Ovary (tissue), 10 donors: ENCODE measurements at places on chromosomes 2 and 18. TPM values are rescaled to one million over a fixed set of nuclear protein-coding genes. Genes with fewer than 3 reads are reported as not detected.

The TUBA3E gene
- 0.15 TPM for polyA plus RNA-seq

The HOXD12 gene
- not detected for polyA plus RNA-seq

GRCh38 chr2:133146893-133147292 is 421.4 kb downstream of the NCKAP5 start:
- H3K27ac ChIP-seq = no peak overlapping the region
- no peak overlapping the region for H3K4me3 ChIP-seq
- DNase-seq = no peak

The MMADHC gene
- polyA plus RNA-seq = 81.0 TPM

The CCT4 gene
- 165 TPM for polyA plus RNA-seq

- no peaks in the 10 kb centered on the region for H3K4me1 ChIP-seq
- H3K27ac ChIP-seq = no peak overlapping the region
- H3K27me3 ChIP-seq = no peaks in the 10 kb centered on the region
- H3K36me3 ChIP-seq = no peaks in the 10 kb centered on the region
- no peak overlapping the region for H3K4me3 ChIP-seq
These were observed 492.5 kb upstream of the ID2 start for GRCh38 chr2:8189316-8189715.

The REG3G gene
- polyA plus RNA-seq = 0.30 TPM

The ARHGAP25 gene
- polyA plus RNA-seq = 13.7 TPM

- no peaks in the 10 kb centered on the region for H3K27me3 ChIP-seq
- H3K4me1 ChIP-seq = peaks cover 2% of the 10 kb centered on the region
- DNase-seq = no peak
These were observed 559 bp downstream of the HOXD1 start for GRCh38 chr2:176188774-176189680.

DNA sequence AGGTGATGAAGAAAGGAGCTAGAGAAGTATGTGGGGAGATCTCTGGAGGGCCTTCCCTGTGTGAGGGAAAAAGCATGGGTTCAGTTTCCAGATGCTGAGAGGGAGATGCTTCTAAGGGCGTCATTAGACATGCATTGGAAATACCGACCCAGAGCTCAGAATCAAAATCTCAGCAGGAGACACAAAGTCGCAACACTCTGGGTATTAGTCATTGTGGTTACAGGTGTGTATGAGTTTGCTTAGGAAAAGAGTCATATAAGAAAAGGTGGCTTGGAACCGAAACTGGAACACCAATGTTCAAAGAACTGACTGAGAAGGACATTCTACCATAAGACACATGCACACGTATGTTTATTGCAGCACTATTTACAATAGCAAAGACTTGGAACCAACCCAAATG is 477.1 kb downstream of the FBXO15 start:
- no peak overlapping the region for H3K4me3 ChIP-seq
- H3K27ac ChIP-seq = no peak overlapping the region
- no peaks in the 10 kb centered on the region for H3K36me3 ChIP-seq
- H3K4me1 ChIP-seq = no peaks in the 10 kb centered on the region
- no peak for DNase-seq

- DNase-seq = no peak
- no peaks in the 10 kb centered on the region for H3K4me1 ChIP-seq
- H3K4me3 ChIP-seq = no peak overlapping the region
These were observed 225.8 kb upstream of the COPS8 start for GRCh38 chr2:236859908-236860307.

DNA sequence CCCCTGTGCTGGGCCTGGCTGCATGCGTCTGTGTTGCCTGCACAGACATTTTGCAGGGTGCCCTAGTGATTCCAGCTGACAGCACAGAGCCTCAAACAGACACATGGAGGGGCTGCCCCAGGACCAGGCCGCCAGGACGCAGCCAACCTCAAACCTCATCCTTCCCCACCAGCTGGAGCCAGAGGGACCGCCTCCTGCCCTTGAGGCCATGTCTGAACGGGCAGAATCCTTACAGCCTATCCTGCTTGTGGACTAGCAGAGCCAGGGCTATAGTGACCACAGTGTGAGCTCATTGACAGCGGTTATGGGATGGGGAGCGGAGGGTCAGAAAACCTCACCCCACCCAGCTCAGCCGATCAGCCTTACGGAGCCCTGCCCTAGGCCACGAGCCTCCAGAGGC is 22.4 kb downstream of the ODC1 start:
- DNase-seq = no peak
- peaks cover 2% of the 10 kb centered on the region for H3K4me1 ChIP-seq
- H3K4me3 ChIP-seq = no peak overlapping the region
- no peak overlapping the region for H3K27ac ChIP-seq
- no peaks in the 10 kb centered on the region for H3K36me3 ChIP-seq

The PROC gene
- polyA plus RNA-seq = not detected

GRCh38 chr2:134235510-134236144 is 18.2 kb upstream of the MGAT5 start:
- no peaks in the 10 kb centered on the region for H3K27me3 ChIP-seq
- H3K4me1 ChIP-seq = peaks cover 2% of the 10 kb centered on the region
- H3K27ac ChIP-seq = no peak overlapping the region
- no peaks in the 10 kb centered on the region for H3K36me3 ChIP-seq
- H3K4me3 ChIP-seq = no peak overlapping the region

- no peaks in the 10 kb centered on the region for H3K4me1 ChIP-seq
- peak overlapping the region; percentile 41 for H3K27ac ChIP-seq
- no peak overlapping the region for H3K4me3 ChIP-seq
- no peak for DNase-seq
- H3K36me3 ChIP-seq = no peaks in the 10 kb centered on the region
- no peaks in the 10 kb centered on the region for H3K27me3 ChIP-seq
These were observed 158.6 kb downstream of the PIK3C3 start for GRCh38 chr18:42113529-42114191.

DNA sequence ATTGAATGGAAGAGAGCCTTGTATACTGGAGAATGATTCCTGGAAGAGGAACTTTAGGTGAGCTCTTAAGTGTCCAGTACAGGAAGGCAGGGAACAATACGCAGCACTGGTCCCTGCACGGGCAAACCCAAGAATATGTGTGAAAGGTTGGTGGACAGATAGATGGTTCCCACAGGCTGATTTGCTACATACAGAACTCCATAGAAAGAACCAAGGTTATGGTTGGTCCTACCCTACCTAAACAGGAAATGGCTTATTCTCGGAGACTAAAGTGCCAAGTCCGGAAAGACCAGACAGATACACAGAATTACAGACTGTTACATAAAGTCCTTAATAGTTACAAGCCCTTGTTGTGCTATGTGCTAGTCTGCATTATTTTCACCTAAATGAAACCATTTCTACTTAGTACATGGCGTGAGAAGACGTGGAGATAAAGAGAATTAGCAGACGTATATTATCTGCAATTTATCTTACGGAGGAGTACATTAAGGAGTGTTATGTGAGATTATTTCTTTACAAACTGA is 1.2 kb downstream of the REV1 start:
- no peaks in the 10 kb centered on the region for H3K27me3 ChIP-seq
- no peak for DNase-seq
- peak overlapping the region; percentile 93 for H3K4me3 ChIP-seq
- peak overlapping the region; percentile 99 for H3K27ac ChIP-seq
- peaks cover 3% of the 10 kb centered on the region for H3K4me1 ChIP-seq
- no peaks in the 10 kb centered on the region for H3K36me3 ChIP-seq

GRCh38 chr2:157741819-157742484 is 113.3 kb upstream of the ACVR1C start:
- no peaks in the 10 kb centered on the region for H3K36me3 ChIP-seq
- DNase-seq = no peak
- no peaks in the 10 kb centered on the region for H3K4me1 ChIP-seq

DNA sequence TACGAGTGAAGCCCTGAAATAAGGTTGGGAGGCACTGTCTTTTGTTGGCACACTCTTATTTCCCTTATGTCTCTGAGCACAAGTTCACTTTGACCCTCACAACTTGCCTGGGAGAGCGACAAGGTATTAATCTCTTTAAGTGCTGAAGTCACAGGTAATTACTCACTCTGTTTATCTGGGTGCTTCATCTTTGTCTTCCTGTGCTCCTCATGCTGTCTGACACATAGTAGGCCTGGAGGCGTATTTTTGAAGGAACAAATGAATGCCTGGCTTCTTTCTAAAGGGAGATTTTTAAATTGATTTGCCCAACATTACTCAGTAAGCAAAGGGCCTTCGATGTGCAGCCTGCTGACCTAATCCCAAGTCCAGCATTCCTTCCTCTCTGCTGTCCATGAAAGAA is 507.1 kb upstream of the TNP1 start:
- no peak for DNase-seq
- no peak overlapping the region for H3K27ac ChIP-seq

- no peak overlapping the region for H3K4me3 ChIP-seq
- H3K4me1 ChIP-seq = peaks cover 11% of the 10 kb centered on the region
- H3K27me3 ChIP-seq = no peaks in the 10 kb centered on the region
- H3K36me3 ChIP-seq = no peaks in the 10 kb centered on the region
These were observed 38.1 kb downstream of the ALPK2 start for GRCh38 chr18:58590839-58591238.

DNA sequence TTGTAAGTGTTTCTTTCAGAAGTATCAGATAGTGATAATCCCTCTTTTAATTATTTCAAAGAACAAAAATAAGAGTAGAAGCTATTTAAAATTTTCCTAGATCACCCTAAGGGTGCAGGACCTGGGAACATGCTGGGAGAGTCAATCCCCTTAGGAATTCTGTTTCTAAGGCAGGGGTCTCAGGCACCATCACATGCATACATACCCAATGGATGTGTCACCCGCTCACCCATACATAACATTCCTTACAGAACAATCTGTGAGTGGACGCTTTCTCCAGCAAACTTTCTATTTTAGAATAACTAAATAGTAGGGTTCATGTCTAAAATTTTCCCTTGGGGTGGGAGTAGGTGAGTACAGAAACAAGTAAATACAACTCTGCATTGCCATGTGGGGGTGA is 8.4 kb downstream of the DSEL start:
- no peak overlapping the region for H3K4me3 ChIP-seq
- H3K36me3 ChIP-seq = no peaks in the 10 kb centered on the region
- no peaks in the 10 kb centered on the region for H3K27me3 ChIP-seq
- no peak for DNase-seq
- no peak overlapping the region for H3K27ac ChIP-seq
- H3K4me1 ChIP-seq = no peaks in the 10 kb centered on the region

The ADRA2B gene
- 1.8 TPM for polyA plus RNA-seq

DNA sequence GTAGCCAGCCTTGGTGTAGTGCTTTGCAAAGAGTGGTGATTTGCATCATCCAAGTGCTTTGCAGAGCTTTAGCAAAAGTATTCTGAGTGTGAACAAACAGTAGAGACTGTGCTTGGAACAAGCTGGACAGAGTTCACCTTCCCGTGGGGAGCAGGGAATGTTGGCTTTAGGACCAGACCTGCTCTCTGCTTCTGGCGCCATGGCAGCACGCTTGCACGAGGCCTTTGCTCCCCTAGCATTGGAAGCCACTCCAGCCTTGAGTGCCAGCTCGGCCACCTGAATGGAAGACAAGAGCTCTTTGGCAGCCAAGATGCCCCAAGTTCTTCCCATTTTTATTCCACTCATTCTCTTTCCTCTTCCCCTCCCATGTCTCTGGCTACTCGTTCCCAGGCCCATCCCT is 250.8 kb upstream of the OSR1 start:
- no peak for DNase-seq
- H3K4me1 ChIP-seq = no peaks in the 10 kb centered on the region
- no peaks in the 10 kb centered on the region for H3K36me3 ChIP-seq
- no peak overlapping the region for H3K27ac ChIP-seq

DNA sequence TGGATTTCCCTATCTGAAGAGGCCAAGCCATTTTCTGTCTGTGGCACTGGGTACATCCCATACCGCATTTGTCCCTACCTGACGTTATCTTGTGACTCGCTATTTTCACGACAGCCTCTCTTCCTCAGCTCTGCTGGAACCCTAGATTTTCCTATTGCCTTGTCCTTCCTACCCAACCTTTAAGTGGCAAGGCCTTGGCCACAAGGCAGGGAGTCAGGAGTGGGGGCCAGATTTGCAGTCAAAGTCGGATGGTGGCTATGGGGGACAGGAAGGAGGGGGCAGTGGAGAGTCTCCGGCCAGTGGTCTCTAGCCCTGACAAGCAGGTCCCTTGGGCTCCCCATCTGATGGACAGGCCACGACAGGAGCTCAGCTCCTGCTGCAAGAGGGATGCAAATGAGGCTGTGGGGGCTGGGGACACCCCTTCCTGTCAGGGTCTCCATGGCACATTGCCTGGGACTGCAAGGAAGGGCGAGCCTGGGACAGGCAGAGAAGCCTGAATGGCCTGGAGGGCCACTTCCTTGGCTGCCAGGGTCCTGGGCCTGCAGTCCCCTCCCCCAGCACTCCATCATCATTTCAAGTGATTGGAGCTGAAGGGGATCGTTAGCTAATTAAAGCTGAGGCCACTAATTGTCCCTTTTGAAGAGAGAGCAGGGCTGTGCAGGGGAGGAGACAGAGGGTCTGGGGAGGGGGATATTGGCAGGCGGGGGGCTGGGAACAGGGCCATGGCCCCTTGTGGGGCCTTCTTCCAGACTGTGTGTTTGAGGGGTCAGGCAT is 6.3 kb upstream of the ECEL1 start:
- H3K4me1 ChIP-seq = no peaks in the 10 kb centered on the region
- H3K27me3 ChIP-seq = no peaks in the 10 kb centered on the region
- H3K27ac ChIP-seq = no peak overlapping the region
- H3K4me3 ChIP-seq = no peak overlapping the region
- DNase-seq = peak; percentile 17

- DNase-seq = no peak
- no peaks in the 10 kb centered on the region for H3K4me1 ChIP-seq
- H3K27me3 ChIP-seq = no peaks in the 10 kb centered on the region
- H3K36me3 ChIP-seq = no peaks in the 10 kb centered on the region
- no peak overlapping the region for H3K27ac ChIP-seq
- H3K4me3 ChIP-seq = no peak overlapping the region
These were observed 185.1 kb downstream of the MYO5B start for GRCh38 chr18:50009773-50010335.

- H3K4me3 ChIP-seq = no peak overlapping the region
- H3K36me3 ChIP-seq = no peaks in the 10 kb centered on the region
- H3K27me3 ChIP-seq = no peaks in the 10 kb centered on the region
- no peaks in the 10 kb centered on the region for H3K4me1 ChIP-seq
These were observed 22.1 kb upstream of the CNOT11 start for GRCh38 chr2:101230541-101231001.

GRCh38 chr2:126652323-126652891 is 3.6 kb upstream of the GYPC start:
- H3K27me3 ChIP-seq = no peaks in the 10 kb centered on the region
- no peak overlapping the region for H3K27ac ChIP-seq
- DNase-seq = no peak
- no peak overlapping the region for H3K4me3 ChIP-seq
- no peaks in the 10 kb centered on the region for H3K36me3 ChIP-seq

- peaks cover 11% of the 10 kb centered on the region for H3K4me1 ChIP-seq
- DNase-seq = no peak
- no peak overlapping the region for H3K4me3 ChIP-seq
- H3K27me3 ChIP-seq = no peaks in the 10 kb centered on the region
- H3K27ac ChIP-seq = no peak overlapping the region
These were observed 353.2 kb downstream of the SLC4A3 start for GRCh38 chr2:219980638-219981037.

GRCh38 chr2:100359576-100359975 is 37.3 kb upstream of the LONRF2 start:
- H3K36me3 ChIP-seq = no peaks in the 10 kb centered on the region
- DNase-seq = no peak
- no peaks in the 10 kb centered on the region for H3K27me3 ChIP-seq
- no peak overlapping the region for H3K4me3 ChIP-seq
- H3K27ac ChIP-seq = no peak overlapping the region
- no peaks in the 10 kb centered on the region for H3K4me1 ChIP-seq
